ENCODE measurements at places on chromosomes 3 and 15. TPM values are rescaled to one million over a fixed set of nuclear protein-coding genes. Genes with fewer than 3 reads are reported as not detected.

The CFAP100 gene
- total RNA-seq: not detected

The HRG gene
- not detected for total RNA-seq

The MORC1 gene
- not detected for total RNA-seq

The NOX5 gene
- not detected for total RNA-seq

GRCh38 chr3:79724206-79724605 is 43.6 kb downstream of the ROBO1 start:
- no peak for DNase-seq

GRCh38 chr3:127984241-127984975 is 67.8 kb upstream of the SEC61A1 start:
- no peak for DNase-seq

GRCh38 chr3:45110509-45110833 is 35.7 kb downstream of the CDCP1 start:
- no peak for DNase-seq

DNA sequence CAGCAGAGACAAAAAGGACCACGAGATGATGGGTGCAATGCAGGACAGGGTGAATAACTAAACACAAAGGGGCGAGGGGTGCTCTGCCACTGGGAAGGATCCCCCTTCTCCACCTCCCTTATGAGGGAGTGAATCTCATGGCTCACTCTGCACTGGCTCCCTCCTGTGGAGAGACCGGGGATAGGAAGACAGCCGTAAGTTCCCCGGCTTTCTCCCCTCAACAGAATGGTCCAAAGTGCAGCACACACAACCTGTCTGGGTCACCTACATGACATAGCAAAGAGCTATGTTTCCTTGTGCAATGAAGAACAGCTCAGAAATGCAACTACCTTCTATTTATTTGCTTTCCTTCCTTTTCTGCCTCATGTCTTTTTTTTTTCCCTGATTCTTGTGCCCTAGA is 7.8 kb upstream of the ACSBG1 start:
- no peak for DNase-seq

DNA sequence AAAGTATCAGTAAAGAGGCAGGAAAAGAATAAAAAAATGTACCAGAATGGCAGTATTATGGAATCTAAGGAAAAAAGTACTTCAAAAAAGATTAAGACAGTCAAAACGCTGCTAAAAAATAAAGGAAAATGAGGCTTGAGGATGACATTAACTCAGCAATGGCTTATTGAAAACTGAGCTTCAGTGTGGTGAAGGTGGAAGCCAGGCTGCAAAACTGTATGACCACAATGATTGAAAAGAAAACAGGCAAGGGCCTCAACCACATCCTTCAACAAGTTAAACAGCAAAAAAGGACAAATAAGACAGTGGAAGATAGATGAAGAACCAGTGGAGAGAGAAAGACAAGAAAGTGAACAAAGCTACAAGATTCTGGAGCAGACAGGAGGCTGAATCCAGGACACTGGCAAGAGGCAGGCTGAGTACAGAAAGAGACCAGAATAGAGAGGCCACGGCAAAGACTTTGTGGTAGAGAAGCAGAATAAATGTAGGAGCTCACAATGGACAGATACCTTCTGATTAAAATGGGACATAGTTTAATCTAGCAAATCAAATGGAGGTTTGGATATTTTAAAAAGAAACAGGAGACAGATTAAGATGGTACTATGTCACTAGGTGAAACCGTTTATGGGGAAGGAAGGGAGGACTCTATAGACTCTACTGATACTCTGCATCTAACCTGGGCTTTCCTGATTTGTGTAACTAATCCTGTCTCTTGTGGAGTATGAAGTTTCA is 86.1 kb downstream of the TJP1 start:
- no peak for DNase-seq

- no peak for DNase-seq
Observed at GRCh38 chr3:8765528-8765927, 3.9 kb downstream of the OXTR start.

DNA sequence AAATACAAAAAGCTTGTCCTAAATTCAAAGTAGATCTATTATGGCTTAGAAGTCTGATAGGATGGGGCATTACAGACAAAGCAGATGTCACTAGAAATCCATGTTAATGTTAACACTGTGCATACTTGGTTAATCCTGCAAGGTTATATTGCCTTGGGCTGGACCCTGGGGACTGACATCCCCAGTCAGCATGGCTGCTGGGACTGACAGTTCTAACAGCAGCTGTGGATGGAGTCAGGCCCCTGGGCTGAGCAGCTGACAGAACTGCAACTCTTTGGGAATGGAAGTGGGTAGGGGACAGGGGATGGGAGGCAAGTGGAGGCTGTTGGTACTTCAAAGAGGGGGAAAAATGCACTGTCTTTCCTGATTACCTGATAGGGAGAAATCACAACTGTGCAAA is 7.5 kb downstream of the P2RY1 start:
- no peak for DNase-seq

DNA sequence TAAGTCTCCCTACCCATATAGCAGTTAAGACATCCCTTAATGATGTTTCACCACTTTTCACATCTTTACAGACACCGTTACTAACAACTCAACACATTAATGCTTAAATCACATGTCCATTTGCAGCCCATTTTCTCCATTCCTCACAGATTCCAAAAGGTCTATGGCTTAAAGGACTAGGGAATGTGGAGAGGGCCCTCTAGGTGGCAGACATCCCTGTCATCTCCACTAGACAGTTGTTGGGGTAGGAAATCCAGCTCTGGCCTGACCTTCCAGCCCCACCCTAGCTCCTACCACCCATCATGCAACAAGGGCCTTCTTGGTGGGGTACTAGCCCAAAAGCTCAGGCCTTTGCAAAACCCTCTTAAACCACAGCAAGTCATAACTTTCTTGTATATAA is 25.2 kb downstream of the CPEB1 start:
- DNase-seq: no peak

GRCh38 chr3:31819441-31819840 is 161.6 kb downstream of the OSBPL10 start:
- no peak for DNase-seq

- DNase-seq: no peak
Observed at GRCh38 chr3:80533553-80533952, 765.8 kb upstream of the ROBO1 start.

DNA sequence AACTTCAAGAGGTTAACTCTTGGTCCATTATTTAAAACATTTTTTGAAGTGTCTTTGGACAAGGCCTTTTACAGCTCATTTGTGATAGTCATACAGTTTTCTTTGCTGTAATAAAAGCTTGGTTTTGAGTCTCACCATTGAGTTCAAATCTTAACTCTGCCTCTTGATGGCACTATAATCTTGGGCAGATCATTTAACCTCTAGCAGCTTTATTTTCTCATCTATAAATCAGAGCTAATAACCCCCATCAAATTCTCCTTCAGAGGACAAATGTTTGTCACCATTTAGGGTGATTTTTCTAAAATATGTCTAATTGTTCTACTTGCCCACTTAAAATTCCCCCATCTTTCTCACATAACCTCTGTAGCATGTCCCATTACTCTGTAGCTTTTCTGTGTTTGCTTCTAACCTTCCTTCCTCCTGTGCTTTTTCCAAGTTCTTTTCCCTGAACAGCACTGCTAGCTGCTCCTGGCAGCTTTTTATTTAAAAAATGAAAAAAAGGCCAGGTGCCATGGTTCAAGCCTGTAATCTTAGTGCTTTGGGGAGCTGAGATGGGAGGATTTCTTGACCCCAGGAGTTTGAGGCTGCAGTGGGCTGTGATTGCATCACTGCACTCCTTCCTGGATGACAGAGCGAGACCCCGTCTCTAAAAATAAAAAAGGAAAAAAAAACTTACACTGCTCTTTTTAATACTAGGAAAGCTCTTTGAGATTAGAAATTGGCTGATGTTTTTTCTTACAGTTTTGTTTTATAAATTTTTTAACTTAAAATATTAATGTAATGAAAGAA is 28.5 kb downstream of the UBE2E1 start:
- no peak for DNase-seq

DNA sequence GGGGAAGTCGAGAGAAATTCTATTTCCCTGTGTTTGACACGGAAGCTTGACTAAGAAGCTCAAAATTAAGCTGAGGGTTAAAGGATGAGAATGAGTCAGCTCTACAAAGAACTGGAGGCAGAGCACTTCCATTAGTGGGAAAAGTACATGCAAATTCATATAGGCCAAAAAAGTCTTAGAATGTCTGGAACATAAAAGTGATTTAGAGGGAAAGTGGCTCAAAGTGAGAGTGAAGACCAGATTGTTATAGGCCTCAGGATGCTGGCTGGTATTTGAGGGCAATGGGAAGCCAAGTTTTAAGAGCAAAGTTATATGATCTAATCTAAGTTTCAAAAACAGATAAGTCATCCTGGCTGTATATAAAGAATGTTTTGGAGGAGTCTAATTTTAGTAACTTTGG is 857.3 kb downstream of the NAALADL2 start:
- no peak for DNase-seq

DNA sequence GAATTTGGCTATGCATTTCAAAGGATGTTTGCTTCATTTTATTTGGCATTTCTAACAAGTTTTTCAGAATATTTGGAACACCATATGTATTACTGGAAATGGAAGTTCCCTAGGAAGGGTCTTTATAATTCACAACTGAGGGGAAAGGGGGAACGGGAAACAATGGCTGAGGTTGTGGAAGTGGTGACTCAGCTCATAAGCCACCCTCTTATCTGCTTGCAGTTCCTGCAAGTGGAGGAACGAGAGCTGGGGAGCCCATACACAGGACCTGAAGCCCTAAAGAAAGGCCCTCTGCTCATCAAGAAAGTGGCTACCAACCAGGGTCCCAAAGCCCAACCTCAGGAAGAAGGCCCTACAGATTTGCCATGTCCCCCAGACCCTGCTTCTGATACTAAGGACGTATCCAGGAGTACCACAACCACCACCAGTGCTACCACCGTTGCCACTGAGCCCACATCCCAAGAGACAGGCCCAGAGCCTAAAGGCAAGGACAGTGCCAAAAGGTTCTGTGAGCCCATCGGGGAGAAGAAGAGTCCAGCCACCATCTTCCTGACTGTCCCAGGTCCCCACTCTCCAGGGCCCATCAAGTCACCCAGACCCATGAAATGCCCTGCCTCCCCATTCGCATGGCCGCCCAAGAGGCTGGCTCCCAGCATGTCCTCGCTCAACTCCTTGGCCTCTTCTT is 37.9 kb downstream of the ESYT3 start:
- DNase-seq: no peak

GRCh38 chr3:12518261-12519028 is 26.9 kb downstream of the MKRN2OS start:
- DNase-seq: no peak

- DNase-seq: no peak
Observed at GRCh38 chr3:143276592-143276991, 157.0 kb downstream of the CHST2 start.

GRCh38 chr15:82698711-82699345 is 10.8 kb downstream of the AP3B2 start:
- no peak for DNase-seq

DNA sequence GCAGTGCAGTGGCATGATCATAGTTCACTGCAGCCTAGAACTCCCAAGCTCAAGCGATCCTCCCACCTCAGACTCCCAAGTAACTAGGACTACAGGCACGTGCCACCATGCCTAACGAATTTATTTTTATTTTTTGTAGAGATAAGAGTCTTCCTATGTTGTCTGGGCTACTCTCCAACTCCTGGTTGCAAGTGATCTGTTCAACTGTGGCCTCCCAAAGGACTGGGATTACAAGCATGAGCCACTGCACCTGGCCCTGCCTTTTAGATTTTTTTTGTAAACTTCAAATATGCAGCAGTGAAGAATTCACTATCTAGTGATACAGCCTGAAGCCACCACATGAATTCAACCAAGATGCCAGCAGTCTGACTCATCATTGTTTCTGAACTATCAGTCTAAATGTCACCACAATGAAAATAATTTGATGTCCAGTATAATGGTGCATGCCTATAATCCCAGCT is 32.7 kb downstream of the UBXN7 start:
- no peak for DNase-seq

DNA sequence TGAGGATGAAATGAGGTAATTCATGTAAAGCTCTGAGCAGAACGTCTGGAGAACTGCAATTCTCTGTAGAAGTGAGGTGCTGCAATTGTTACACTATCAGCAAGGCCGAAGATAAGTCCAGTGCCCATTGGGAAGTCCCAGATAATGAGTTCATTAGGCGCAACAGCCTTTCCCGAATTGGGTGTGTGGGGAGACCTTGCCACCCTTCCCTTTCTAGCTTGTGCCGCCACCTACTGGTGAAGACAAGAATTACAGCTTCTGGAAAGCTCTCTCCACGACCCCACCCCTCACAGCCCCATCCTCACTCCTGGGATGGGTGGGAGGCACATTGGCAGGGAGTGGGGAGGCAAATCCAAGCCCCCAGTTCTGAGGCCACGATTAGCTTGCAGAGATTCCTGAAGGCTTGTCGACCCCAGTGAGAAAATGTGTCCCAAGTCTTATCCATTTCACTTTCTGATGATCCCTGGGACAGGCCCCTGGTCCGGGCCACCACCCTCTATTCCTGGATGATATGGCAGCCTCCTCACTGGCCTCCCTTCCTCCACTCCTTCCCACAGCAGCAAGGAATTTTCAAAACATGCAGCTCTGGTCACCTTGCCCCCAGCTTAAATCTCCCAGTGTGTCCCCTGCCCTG is 36.4 kb downstream of the FAM3D start:
- no peak for DNase-seq

DNA sequence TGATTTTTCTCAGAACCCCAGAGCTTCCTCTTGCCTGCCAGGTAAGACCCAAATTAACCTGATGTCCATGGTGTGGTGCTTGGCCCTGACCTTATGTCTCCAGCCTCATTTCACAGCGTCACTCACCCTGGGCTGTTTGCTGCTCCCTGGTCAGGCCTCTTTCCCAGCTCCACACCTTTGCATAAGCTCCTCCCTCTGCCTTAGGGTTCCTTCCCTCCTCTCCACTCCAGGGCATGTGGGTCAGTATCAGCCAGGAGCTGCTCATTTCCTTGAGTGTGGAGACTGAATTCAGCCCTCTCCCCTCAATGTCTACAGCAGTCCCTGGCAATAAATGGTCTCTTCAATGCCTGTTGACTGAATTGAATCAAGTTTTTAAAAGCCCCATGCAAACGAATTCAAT is 75.6 kb upstream of the ANKRD34C start:
- DNase-seq: no peak

- no peak for DNase-seq
Observed at GRCh38 chr15:76871930-76872329, 33.2 kb downstream of the SCAPER start.

DNA sequence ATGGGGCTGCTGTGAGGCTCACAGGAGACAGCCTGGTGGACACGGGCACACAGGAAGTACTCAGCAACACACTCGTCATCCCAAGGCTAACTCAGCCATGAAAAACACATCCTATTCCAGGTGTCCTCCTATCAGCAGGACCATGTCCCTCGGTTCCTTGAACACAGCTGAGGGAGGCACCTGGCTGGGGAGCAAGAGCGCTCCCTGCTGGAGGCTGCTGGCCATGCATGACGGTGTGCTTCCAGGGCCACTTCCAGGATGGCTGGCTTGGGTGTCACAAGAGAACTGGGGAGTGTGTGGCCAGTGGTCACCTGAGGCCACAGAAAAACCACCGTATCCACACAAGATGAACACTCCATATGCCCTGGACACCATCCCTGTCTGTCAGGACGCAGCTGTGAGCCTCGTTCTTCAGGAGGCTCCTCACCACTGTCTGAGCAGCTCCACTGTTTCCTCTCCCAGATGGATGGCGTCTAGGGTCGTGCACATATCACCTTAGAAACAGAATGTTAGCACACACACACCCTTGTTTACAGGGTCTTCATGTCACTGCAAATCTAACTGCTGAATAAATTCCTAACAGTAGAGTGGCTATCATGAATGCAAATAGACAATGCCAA is 31.0 kb downstream of the POC1A start:
- DNase-seq: peak; percentile 84

- peak; percentile 51 for DNase-seq
Observed at GRCh38 chr15:74901612-74902063, 5.0 kb downstream of the FAM219B start.

- DNase-seq: no peak
Observed at GRCh38 chr15:51172193-51172592, 77.5 kb upstream of the TNFAIP8L3 start.
